ENCODE measurements at places on chromosomes 12 and 14. TPM values are rescaled to one million over a fixed set of nuclear protein-coding genes. Genes with fewer than 3 reads are reported as not detected.

DNA sequence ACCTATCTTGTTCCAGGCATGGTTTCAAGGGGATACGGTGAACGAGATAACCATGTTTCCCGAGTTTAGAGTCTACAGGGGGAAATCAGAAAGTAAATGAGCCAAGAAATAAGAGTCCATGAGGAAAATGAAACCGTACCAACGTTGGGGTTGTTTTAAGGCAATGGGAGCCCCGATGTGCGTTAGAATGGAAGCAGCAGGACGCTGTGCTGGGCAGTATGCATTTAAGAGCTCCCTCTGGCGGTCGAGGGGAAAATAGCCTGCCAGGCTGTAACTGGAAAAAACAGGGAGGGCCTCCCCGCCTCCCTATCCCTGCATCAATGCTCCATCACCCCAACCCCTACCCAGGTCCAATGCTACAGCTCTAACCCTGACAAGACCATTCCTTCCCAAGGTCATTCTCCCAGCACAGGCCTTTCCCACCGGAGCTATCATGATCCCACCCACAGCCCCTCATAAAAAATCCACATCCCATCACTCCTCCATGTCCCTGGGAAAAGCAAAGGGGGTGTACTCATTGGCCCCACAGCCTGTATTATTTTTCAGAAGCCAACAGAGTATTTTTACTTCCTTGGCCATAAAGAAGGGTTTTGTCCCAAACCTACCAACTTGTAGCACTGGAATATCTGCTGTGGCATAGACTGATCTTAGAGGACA, 226.3 kb upstream of the NOS1 start:
- no peaks in the 10 kb centered on the region for H3K36me3 ChIP-seq
- H3K4me1 ChIP-seq, result peaks cover 7% of the 10 kb centered on the region
- H3K27me3 ChIP-seq, result peaks cover 28% of the 10 kb centered on the region
- no peak overlapping the region for H3K27ac ChIP-seq
- DNase-seq, result peak; percentile 63
- no peak overlapping the region for H3K4me3 ChIP-seq

DNA sequence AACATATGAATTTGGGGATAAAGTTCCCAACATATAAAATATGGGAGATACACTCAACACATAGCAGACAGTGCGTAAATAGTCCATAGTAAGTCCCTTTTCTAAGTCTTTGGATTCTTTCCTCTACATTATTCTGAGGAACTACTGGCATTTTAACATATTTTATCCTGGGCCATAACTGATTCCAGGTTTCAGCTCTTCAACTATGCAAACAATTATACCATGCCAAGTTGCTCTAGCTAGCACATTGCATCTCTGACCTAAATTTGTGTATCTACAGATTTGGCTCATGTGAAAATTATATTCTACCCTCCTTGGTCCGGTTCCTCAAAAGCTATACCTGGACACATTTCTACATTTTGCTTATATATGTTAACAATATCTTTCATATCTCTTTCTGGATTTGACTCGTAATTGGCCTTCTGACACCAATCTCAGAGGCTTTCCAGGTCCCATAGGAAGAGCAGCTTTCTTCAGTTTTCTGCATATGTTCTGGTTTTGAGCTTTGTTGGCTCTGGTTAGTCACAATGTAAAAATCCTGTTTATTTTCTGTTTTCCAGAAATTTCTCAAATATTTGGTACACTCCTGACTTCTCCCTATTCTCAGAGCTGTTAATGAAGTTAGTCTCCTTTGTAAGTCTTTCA, 305.4 kb downstream of the BMP4 start:
- DNase-seq, result no peak
- H3K27me3 ChIP-seq, result no peaks in the 10 kb centered on the region
- H3K36me3 ChIP-seq, result no peaks in the 10 kb centered on the region
- no peaks in the 10 kb centered on the region for H3K4me1 ChIP-seq

- peaks cover 11% of the 10 kb centered on the region for H3K36me3 ChIP-seq
- DNase-seq, result no peak
- H3K4me1 ChIP-seq, result no peaks in the 10 kb centered on the region
- H3K4me3 ChIP-seq, result no peak overlapping the region
These were observed 51.9 kb downstream of the CMKLR1 start for GRCh38 chr12:108287227-108287626.

Gene EMP1
- total RNA-seq, result 115 TPM

Gene KRT82
- not detected for total RNA-seq

- no peaks in the 10 kb centered on the region for H3K27me3 ChIP-seq
- H3K36me3 ChIP-seq, result no peaks in the 10 kb centered on the region
- H3K4me3 ChIP-seq, result no peak overlapping the region
- H3K27ac ChIP-seq, result peak overlapping the region; percentile 85
- peaks cover 80% of the 10 kb centered on the region for H3K4me1 ChIP-seq
- DNase-seq, result peak; percentile 49
These were observed 2.7 kb downstream of the SSH1 start for GRCh38 chr12:108854451-108855283.

Gene SLC8A3
- 0.89 TPM for total RNA-seq

Measured in stomach (tissue), 19 donors.